GM12892 (cell line): ENCODE measurements at places on chromosomes 3 and 15.

DNA sequence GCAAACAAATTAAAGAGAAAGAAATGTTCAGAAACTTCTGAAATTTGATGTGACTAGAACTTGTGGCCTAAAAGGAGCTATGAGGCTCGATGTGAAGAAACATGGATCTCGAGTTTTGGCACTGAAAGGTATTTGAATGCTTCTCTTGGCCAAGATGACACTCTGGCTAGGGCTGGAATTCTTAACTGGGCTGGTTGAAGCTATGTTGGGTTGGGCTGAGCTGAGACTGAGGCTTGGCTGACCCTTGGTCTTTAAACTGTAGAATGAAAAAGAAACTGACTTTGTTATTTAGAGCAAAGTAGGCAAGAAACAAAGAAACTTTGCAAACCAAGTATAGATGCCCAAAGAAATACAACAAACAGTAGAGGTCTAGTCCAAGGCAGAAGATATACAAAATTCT, 28.1 kb upstream of the CLDN16 start:
- DNase-seq: no peak

- no peak for DNase-seq
Observed at GRCh38 chr3:185770109-185770508, 54.7 kb downstream of the IGF2BP2 start.

DNA sequence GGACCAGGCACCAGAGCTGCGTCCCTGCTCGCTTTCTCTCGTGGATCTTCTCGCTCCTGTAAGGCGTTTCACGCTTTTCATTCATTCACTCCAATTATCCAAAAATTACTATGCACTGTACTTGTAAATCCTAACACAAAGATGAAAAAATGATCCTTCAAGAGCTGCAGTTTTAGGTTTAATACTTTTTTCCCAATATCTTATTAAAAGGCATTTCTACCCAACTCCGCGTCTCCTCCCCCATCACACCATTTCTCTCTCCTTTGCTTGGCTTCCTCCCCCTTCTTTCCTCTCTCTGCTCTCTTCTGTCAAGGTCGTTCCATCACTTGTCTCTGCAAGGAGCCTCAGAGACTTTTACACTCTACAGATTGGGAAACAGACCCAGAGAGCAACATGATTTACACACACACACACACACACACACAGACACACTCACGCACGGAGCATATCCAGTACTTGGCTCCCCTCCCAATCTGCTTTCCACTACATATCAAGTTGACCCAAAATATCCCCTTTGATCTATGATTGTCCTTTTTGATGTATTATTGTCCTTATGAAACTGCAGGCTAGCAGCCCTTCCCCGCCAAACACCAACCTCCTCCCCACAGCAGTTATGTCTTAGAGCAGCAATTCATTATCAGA, 479 bp upstream of the CLDN1 start:
- no peak for DNase-seq

DNA sequence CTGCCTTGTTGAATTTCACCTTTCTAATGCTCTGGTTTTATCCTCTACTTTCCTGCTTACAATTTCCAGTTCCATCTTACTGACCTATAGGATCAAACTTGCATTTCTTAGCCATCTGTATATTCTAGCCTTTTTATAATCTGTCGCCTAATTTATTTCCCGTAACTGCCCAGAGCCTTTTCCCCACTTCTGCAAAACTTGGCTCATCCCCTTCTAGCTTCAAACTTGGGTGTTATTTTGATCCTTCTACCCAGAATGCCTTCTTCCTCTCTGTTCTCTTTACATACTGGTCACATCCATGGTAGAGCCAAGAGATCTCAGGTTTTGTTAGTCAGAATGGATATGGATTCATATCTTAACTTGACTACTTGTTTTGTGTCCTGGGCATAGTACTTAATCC, 2.6 kb downstream of the SACM1L start:
- DNase-seq: no peak

DNA sequence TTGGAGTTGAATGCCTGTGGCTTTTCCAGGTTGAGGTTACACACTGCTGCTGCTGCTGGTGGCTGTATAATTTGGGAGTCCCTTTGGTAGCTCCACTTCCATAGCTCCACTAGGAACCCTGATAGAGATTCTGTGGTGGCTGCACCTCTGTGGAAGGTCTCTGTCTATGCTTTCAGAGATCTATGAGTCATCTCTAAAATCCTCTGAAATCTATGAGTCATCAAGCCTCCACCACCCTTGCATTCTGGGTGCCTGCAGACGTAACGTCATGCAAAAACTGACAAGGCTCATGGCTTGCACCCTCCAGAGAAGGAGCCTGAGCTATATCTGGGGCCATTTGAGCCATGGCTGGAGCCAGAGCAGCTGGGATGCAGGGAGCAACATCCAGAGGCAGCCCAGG, 1037.0 kb upstream of the CFAP20DC start:
- DNase-seq: no peak

GRCh38 chr3:87248831-87249230, 21.7 kb downstream of the CHMP2B start:
- no peak for DNase-seq

DNA sequence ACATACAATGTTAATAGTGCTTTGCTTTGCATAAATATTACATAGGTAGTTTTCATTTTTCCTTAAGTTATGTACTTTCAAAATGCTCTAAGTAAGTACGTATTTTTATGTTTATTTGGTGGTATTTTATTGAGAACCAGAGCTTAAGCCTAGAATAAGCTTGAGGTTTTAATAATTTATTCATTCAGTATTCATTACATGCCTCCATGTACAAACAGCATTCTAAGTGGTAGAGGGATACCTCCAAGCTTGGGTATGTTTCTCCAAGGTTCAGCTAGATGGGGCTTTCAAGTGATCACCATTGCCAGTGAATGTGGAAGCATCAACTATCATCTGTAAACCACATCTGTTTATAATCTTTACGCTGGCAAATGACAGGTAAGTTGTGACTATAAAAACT, 52.3 kb downstream of the PEAK1 start:
- DNase-seq: no peak
